OCI-LY7 (cell line): ENCODE measurements at places on chromosomes 4 and X. TPM values are rescaled to one million over a fixed set of nuclear protein-coding genes. Genes with fewer than 3 reads are reported as not detected.
A peak's percentile ranks its signal among the peaks of the same experiment; 100 is the strongest.

RNF212 gene
- not detected in 2 replicates for total RNA-seq

SSX2B gene
- not detected in 2 replicates for total RNA-seq

CXorf49 gene
- not detected in 2 replicates for total RNA-seq

UGT2B10 gene
- not detected in 2 replicates for total RNA-seq

KLHL4 gene
- total RNA-seq = not detected in 2 replicates

GRCh38 chr4:76059750-76060149, 14.8 kb upstream of the ART3 start:
- no peak for DNase-seq

- no peak for DNase-seq
Observed at GRCh38 chr4:172666711-172667368, 501.8 kb upstream of the GALNT7 start.

DNA sequence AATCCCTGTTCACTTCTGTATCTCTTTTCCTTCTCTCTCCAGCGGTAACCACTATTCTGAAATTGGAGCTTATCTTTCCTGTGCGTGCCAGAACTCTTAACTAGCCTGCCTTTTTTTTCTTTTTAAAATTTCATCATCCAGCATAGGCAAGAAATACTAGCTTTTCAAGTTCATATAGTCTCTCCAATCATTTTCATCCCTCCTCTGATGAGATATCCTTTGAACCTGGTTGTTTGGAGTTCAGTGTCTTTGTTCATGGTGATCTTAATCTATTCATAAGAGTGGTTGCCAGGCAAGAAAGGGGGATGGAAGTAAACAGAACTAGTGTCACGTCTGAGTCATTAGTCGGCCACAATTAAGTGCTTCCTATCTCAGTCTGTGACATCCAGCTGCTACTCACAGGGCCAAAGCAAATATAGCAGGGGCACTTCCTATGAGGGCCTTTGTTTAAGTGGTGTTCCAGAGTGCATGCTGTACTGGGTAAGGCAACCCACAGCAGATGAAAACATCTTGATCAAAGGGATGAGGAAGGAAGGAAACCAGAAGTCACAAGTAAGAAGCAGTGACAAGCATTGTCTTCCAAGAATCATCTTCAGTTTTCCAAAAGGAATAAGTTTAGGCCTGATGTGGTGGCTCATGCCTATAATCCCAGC, 56.4 kb upstream of the XIAP start:
- peak; percentile 39 for DNase-seq

DNA sequence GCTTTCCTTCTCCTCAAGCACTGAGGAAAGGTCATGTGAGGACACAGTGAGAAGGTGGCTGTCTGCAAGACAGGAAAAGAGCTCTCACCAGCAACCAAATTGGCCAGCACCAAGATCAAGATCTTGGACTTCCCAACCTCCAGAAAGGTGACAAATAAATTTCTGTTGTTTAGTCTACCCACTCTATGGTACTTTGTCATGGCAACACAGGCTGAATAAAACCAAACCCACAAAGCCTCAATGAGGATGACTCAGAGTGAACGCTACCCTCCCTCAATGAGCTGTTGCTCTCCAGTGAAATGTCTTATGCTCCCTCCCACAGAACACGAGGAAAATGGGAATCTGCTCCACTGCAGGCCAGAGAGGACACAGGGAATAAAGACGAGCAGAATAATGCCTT, 244.1 kb downstream of the RAB28 start:
- DNase-seq = no peak

GRCh38 chr4:159677521-159677920, 574.6 kb downstream of the RAPGEF2 start:
- no peak for DNase-seq

- no peak for DNase-seq
Observed at GRCh38 chrX:54306379-54306778, 51.5 kb downstream of the WNK3 start.

DNA sequence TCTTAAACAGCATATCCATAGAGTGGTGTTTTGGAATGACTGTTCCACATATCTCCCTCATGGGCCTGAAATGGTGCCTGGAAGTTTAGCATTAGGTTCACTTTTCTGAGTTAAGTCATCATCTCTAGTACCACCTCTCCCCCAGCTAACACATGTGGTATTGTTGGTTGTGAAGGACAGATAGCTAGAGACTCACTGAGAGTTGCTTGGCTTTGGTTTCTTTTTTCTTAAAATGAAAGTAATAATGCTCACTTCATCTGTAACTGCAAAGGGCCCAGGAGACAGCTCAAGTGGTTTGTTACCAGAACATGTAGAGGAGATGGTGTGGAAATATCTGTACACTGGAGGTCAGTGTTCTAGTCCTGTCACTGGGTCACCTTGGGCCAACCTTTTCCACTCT, 90.9 kb downstream of the EFNB1 start:
- no peak for DNase-seq

DNA sequence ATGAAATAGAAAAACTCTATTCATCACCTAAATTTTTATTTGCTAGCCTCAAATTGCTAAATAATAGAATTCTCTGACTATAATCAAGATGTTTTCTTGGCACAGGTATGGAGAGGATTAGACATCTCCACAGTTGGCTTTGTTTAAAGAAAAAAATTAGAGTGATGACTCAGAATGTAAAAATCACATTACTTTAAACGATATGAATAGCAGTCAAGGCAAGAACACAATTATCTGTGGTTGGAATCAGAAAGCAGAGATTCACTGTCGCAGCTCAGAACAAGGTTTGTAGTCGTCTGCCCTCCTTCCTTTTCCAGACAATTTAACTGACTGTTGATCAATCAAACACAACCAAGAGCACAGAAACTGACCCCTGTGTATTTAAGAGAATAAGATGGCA, 32.2 kb upstream of the CCKAR start:
- no peak for DNase-seq

DNA sequence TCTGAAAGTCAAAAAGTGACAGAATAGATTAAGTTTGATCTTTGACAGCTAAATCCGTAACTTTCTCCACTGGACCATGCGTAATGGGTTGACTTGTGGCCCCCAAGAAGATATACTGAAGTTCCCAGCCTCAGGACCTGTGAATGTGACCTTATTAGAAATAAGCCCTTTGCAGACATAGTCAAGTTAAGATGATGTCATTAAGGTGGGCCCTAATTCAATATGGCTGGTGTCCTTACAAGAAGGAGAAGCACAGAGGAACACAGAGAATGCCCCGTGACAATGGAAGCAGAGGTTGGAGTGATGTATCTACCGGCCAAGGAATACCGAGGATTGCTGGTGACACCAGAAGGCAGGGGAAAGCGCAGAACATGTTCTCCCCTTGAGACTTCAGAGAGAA, 14.4 kb downstream of the ENPP6 start:
- no peak for DNase-seq

- DNase-seq = no peak
Observed at GRCh38 chrX:30888526-30889146, 418 bp downstream of the TAB3 start.

GRCh38 chrX:110954428-110955100, 141.4 kb upstream of the PAK3 start:
- DNase-seq = no peak

GRCh38 chrX:155070038-155070437, 898 bp downstream of the CMC4 start:
- DNase-seq = peak; percentile 8

- no peak for DNase-seq
Observed at GRCh38 chr4:188015025-188015940, 19.7 kb downstream of the ZFP42 start.

GRCh38 chr4:187070158-187070557, 346.5 kb upstream of the FAT1 start:
- no peak for DNase-seq

GRCh38 chr4:147117431-147117830, 171.8 kb upstream of the TTC29 start:
- no peak for DNase-seq

GRCh38 chrX:23666282-23666681, 1.0 kb upstream of the PRDX4 start:
- no peak for DNase-seq

GRCh38 chrX:26511589-26512363, 295.8 kb downstream of the MAGEB5 start:
- no peak for DNase-seq

- peak; percentile 71 for DNase-seq
Observed at GRCh38 chr4:3387154-3387942, 54.4 kb upstream of the HGFAC start.

GRCh38 chr4:144288011-144288903, 147.7 kb upstream of the GYPA start:
- DNase-seq = no peak

DNA sequence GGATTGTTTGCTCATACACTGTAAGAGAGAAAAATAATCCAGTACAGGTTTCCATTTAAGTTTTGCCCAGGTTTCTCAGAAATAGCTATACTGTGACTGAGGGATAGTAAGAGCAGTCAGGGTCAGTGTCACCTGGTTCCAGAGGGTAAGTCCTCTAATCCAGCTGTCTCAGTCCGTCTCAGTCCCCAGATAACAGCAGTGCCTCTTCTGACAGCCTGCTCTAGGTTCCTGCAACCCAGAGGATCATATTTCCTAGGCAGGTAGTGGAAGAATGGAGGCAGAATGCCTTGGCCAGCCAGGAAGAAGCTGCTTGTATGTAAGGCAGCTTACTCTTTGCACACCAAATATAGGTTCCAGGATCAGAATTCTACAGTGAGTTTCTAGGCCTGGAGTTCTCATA, 22.6 kb upstream of the GNRHR start:
- DNase-seq = no peak

DNA sequence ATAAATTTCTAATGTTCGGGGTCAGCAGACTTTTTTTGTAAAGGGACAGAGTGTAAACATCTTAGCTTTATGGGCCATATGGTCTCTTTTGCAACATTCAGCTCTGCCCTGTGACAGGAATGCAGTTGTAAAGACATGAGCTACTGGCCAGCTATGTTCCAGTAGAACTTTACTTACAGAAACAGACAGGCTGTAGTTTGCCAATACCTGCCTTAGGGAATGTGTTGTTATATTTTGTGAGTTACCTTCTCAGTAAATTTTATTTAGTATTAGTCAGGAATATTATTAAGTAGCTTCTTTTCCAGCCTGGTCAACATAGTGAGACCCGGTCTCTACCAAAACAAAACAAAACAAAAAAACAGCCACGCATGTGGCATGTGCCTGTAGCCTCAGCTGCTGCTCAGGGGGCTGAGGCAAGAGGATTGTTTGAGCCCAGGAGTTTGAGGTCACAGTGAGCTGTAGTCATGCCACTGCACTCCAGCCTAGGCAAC, 48.7 kb downstream of the HTT start:
- DNase-seq = no peak

DNA sequence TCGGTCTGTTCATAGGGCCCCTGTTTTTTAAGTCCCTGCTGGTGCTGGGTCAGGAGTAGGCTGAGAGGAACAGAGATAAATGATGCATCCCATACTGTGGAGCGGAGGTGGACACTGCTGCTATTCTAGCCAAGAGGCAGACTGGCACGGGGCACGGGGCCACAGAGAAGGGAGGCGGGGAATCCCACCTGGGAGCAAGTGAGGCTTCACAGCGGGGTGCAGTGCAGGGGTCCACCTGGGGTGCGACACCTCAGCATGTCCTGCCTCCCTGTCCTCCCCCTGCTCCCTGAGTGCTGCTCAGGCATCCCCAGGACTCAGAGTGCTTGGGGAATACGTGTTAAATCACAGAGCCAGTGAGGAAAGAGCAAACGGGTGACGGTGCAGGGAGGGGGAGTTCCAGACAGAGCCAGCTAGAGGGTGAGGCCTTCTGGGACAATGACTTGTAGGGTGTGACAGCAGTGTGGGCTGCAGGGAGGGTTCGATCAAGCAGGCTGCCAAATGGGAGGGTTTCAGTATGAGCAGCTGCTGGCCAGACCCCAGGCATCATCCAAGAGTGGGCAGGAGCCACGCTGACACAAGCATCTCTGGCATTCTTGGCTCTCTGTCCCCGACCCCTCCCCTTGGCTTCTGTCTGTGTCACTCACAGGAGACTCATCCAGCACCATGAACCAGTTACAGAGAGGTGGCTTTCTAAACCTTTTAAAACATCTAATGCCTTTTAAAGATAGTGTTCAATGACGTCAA, 13.7 kb upstream of the HTRA3 start:
- no peak for DNase-seq

DNA sequence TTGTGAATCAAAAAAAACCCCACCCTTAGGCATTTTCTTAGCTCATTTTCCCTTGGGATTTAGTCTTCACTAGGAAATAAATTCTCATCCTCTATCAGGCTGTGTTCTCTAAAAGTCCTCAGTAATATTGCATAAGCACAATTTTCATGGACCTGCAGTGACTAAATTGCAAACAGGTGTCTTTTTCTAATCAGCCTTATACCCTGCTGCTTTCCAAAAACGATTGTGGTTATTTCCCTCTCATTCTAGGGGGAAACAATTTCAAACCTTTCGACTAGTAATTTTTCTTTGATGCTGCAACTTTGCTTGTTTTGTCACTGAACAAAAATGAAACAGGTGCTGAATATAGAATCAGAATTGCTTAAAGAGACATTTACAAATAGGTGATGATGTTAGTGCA, 549.9 kb downstream of the PDHA2 start:
- no peak for DNase-seq

DNA sequence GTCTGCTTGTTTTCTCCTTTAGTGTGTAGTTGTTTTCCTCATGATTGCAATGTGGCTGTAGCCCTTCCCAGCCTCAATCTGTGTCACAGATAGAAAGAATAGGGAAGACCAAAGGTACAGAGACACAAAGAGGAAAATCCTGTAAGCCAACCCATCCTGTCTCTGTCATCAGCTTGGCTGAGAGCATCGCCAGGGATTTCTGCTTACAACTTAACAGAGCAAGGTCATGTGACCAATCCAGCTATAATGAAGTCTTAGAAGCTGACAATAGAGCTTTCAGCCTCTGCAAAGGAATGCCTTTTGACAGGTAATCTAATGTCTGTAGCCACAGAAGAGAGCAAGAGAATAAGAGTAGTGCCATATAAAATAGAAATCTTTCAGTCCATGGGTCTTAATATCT, 1598.0 kb upstream of the AGA start:
- no peak for DNase-seq

GRCh38 chr4:124806403-124806802, 93.9 kb upstream of the ANKRD50 start:
- no peak for DNase-seq

DNA sequence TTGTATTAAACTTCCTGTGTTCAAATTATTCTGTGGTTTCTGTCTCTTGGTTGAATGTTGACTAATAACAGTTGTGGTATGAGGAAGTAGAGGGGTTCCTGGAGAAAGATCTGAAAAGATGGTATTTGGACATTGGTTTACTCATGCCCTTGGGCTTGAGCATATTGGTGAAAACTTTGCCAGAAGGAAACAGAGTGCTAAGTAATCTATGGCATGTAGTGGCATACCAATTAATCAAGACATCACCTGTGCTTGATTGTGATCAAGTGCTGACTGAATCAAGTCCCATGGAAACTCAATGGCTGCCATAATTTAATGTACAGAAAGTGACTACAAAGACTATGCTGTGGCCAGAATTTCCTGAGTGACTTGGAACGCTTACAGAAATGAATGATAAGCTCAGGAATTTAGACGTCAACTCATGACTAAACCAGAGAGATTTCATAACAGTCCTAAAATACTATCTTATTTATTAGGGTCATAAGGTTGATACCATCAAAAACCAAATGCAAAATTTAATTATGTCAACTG, 2062.9 kb downstream of the ARAP2 start:
- no peak for DNase-seq

GRCh38 chrX:2627272-2627867, 63.7 kb upstream of the CD99 start:
- DNase-seq = peak; percentile 85

GRCh38 chr4:83268491-83268890, 16.1 kb downstream of the COQ2 start:
- DNase-seq = no peak
